ENCODE measurements at places on chromosomes 11 and 22.

DNA sequence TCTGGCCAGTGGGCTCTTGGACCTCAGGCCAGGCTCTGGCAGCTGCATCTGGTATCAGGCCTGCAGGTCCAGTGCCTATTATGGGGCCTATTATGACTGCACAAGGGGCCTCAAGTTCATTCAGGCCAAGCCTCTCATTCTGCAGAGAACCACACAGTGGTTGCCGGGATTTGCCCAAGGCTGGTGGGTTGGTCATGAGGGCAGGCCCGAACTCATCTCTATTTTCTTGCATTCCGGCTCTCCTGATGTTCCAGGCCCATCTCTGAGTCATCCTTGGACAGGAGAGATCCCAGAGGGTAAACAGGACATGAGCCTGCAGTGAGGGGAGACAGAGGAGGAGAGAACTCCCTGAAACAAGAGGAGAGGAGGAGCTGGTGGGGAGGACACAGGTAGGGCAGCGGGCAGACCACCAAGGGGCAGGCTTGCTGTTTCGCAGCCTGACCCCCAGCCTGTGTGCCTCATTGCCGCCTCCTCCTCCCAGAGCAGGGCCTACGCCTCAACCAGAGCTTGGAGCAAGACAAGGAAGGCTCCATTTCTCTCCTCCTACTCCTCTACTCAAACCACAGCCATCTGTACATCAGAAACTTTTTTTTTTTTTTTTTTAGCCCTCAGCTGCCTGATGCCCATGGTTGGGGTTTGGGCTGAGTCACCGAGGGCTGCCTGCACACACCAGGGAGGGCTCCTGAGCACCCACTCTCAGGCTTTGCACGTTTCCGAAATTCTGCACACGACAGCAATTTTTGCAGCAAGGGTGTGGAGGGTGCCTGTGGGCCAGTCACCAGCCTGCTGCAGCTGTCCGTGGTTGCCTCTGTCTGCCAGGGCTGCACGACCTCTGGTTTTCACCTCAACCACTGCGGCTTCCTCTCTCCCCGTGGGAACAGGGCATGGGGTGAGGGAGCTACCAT, 12.7 kb upstream of the TREH start:
- no peak overlapping the region for H3K27ac ChIP-seq
- H3K4me3 ChIP-seq: no peak overlapping the region
- peaks cover 3% of the 10 kb centered on the region for H3K27me3 ChIP-seq

- H3K27me3 ChIP-seq: peaks cover 2% of the 10 kb centered on the region
- no peak overlapping the region for H3K27ac ChIP-seq
- H3K4me3 ChIP-seq: no peak overlapping the region
- no peak for DNase-seq
- H3K36me3 ChIP-seq: no peaks in the 10 kb centered on the region
These were observed 32.2 kb upstream of the TEAD1 start for GRCh38 chr11:12642040-12642439.

DNA sequence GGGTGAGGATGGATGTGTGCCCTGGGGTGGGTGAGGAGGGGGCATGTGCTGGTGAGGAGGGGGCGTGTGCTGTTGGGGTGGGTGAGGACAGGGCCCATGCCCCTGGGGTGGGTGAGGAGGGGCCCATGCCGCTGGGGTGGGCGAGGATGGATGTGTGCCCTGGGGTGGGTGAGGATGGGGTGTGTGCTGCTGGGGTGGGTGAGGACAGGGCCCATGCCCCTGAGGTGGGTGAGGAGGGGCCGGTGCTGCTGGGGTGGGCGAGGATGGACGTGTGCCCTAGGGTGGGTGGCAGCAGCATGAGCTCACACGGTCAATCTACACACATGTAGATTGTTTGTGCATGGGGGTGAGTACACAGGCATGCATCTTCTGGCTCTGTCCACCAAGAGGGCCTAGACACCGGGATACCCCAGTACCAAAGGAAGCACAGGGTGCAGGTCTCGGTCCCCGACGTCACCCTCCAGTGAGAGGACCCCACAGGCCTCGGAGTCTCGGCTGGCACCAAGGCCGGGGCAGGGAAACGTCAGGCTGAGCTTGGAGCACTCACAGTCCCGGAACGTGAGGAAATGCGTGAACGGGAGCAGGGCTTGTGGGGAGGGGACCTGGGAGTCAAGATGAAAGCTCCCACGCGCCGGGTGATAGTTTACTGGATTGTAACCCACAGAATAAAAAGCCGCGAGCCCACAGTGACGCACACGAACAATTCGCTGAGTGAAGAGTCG, 37.4 kb upstream of the TOLLIP start:
- no peak overlapping the region for H3K27ac ChIP-seq
- no peaks in the 10 kb centered on the region for H3K27me3 ChIP-seq
- DNase-seq: no peak
- no peaks in the 10 kb centered on the region for H3K36me3 ChIP-seq
- no peaks in the 10 kb centered on the region for H3K4me1 ChIP-seq
- no peak overlapping the region for H3K4me3 ChIP-seq

GRCh38 chr11:15807827-15808226, 548.5 kb downstream of the SOX6 start:
- no peaks in the 10 kb centered on the region for H3K27me3 ChIP-seq
- no peak overlapping the region for H3K27ac ChIP-seq
- no peak for DNase-seq
- H3K4me3 ChIP-seq: no peak overlapping the region
- H3K4me1 ChIP-seq: no peaks in the 10 kb centered on the region

- H3K36me3 ChIP-seq: peaks cover 37% of the 10 kb centered on the region
- H3K27ac ChIP-seq: peak overlapping the region; percentile 75
These were observed 31.8 kb downstream of the FAM118A start for GRCh38 chr22:45341498-45341897.

DNA sequence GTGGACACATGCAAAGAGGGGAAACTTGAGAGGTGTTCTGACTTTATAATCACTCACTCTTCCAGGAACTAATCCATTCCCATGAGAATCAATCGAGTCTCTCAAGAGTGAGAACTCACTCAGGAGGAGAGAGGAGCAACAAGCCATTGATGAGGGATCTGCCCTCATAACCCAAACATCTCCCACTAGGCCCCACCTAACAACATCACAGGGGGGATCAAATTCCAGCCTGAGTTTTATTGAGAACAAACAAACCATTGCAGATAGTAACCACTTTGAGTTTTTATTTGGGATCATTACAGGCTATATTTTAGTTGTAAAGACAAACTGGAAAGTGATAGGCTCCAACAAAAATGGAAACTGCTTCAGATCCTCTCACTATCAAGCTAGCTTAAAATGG, 328.8 kb upstream of the CTSC start:
- no peaks in the 10 kb centered on the region for H3K36me3 ChIP-seq
- no peak for DNase-seq
- H3K4me1 ChIP-seq: no peaks in the 10 kb centered on the region
- no peak overlapping the region for H3K27ac ChIP-seq
- no peak overlapping the region for H3K4me3 ChIP-seq

DNA sequence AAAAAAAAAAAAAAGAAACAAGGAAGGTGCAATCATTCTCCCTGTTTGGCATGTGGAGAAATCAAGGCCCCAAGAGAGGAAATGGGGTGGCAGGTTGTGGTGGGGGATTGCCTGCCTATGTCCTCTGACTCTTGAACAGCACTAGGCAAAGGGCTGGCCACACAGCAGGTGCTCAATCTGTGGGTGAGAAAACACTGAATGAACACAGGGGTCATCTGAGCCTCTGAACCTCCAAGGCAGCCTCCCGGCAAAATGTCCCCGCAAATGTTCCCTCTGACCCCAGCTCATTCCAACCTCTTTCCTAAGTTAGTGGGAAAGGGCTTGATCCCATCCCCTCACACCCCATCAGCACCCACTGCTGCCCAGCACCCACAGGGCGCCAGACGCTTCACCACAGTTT, 4.6 kb downstream of the PLA2G6 start:
- no peak for DNase-seq
- H3K4me3 ChIP-seq: no peak overlapping the region
- peaks cover 6% of the 10 kb centered on the region for H3K36me3 ChIP-seq

GRCh38 chr11:35355102-35355749, 64.1 kb downstream of the SLC1A2 start:
- DNase-seq: no peak
- H3K27ac ChIP-seq: no peak overlapping the region
- peaks cover 6% of the 10 kb centered on the region for H3K27me3 ChIP-seq
- no peaks in the 10 kb centered on the region for H3K36me3 ChIP-seq
- peaks cover 13% of the 10 kb centered on the region for H3K4me1 ChIP-seq

DNA sequence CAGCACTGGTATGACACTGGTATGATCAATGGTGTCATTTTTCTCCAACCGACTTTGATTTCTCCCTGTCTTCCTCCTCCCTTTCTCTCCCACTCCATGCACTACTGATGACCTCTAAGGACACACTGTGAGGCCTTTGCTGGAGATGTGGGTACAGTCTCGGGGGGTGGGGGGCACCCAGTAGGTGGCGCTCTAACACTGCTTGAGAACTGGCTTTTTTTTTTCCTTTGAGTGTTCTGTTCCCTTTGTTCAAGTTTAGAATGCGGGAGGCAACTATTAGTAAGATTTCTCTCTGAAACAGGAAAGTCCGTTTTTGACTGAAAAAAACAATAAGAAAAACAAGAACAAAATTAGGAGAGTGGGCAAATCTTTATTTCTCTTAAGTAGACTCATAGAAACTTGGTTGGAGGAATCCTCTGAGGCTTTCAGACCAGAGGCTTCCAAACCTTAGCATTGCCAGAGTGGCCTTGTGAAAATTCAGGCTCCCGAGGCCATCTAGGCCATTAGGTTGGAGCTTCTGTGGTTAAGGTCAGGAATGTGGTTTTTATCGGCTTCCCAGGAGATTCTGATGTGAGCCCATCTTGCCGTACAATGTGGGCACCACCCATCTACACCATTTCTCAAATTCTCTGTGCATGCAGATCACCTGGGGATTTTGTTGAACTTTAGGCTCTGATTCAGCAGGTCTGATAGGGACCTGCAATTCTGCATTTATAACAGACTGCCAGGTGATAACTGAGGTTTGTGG, 43.2 kb downstream of the PANX1 start:
- H3K27me3 ChIP-seq: no peaks in the 10 kb centered on the region
- no peak for DNase-seq
- H3K4me1 ChIP-seq: peaks cover 16% of the 10 kb centered on the region
- peaks cover 4% of the 10 kb centered on the region for H3K36me3 ChIP-seq

GRCh38 chr22:38317995-38318715, 922 bp upstream of the CSNK1E start:
- DNase-seq: no peak
- H3K4me3 ChIP-seq: peak overlapping the region; percentile 83
- peaks cover 36% of the 10 kb centered on the region for H3K4me1 ChIP-seq
- H3K27ac ChIP-seq: peak overlapping the region; percentile 87
- H3K36me3 ChIP-seq: peaks cover 4% of the 10 kb centered on the region

Measured in activated T-helper 1 cell treated with anti-CD3 and anti-CD28 coated beads, Interleukin-12 subunit alpha, Interleukin-12 subunit beta, Interleukin-2, Interleukin-4 antibody, amounts not matched to agents 30 ng/mL and 10 ng/mL and 1 ng/mL, durations not matched to agents 14 hours and 24 hours and 36 hours (primary cell).